DMS79 treated with DMSO at 0.1 percent for 48 hours (cell line): ENCODE measurements at places on chromosomes 2 and 18.
A peak's percentile ranks its signal among the peaks of the same experiment; 100 is the strongest.

DNA sequence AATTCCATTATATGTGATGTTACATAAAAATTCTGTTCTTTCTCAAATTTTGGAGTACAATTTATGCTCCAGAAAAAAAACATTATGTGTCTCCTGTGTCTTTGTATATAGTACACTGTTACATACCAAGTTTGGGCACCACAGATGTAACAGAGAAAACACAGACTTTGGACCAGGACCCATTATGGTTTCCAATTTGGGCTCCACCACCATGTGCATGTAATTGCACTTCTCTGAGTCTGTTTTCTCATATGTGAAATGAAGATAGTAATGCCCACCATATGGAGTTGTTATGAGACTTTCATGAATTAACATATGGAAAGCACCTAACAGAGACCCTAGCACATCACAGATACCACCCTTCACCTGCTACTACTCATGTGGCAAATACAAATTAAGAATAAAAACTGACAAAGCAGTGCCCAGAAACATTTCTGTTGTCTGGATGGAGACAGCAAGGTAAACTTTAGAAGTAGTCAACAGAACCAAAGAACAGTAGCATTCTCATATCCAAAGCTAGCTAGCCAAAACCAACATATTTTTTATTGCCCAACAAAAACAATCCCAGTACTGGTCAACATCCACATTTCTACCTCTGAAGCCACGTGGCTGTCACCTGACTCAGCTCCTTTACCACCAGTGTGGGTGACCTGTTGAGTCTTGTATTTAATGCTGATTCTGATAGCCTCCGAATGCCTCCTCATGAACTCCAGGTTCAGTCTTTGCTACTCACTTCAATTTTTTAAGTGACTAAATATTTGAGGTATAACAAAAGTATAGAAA, 42.9 kb downstream of the ANTXR1 start:
- no peak for DNase-seq

DNA sequence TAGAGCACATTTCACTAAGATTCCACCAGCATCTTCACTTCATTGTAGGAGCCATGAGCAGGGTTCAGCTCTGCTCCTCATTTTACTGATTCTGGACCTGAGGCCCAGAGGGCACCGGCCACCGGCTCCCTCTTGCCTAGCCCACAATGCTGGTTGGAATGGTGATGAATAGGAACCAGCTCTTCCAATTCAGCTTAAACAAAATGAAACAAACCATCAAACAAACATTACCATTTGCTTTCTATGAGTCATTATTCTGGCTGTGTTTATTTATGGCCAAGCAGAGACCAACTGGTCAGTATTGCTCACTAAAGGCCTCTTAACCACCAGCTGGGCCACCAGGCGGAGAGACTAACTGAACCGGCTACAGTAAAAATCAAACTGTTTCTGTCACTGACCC, 176.7 kb downstream of the MTX2 start:
- DNase-seq, result no peak

DNA sequence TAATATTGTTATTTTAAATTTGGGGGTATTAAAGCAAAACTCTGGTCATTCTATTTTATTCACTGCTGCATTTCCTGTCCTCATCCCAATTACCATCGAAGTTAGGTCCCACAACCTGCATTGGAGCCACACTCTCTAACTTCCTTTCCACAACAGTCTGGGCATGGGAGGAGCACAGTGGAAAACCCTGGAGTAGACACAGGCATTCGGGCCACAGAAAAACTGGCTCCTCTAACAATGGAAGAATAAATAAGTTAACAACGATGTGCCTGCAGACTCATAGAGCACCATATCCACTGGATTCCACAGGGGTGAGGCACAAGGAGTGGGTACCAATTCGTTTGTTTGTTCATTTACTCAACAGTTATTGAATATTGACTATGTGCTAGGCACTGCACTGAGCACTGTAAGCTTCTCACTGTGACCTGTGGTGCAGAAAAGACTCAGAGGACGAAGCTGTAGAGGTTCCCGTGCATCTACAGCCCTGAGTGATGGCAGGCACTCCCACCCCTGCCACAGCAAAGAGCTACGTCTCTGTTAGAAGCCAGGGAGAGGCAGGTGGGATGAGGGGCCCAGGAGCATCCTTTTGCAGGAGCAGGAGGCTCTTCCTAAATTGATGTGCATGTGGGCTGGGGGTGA, 154.2 kb upstream of the PGAP1 start:
- DNase-seq, result no peak

- DNase-seq, result no peak
These were observed 112.7 kb downstream of the SMAD2 start for GRCh38 chr18:47817795-47818077.

- DNase-seq, result peak; percentile 17
These were observed 17.4 kb upstream of the SAG start for GRCh38 chr2:233290051-233290845.

DNA sequence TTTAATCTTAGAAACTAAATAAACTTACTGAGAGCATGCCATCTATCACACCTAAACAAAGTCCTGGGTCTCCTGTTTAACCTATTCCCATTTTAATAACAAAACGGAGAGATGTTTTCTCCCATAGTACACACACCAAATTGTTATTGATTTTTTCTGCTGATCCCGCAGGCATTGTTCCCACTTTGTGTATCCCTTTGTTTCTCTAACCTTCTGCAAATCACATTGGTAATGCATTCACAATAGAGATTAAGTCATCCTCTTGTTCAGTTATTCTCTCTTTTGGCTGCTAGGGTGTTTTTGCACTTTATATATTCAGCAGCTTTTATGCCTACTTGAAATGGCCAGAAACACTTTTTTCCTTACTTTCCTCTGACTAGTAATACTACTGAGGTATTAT, 1071.9 kb upstream of the CDH2 start:
- no peak for DNase-seq

GRCh38 chr2:200373231-200373630, 66.7 kb downstream of the SPATS2L start:
- DNase-seq, result no peak

GRCh38 chr2:199128476-199129229, 329.1 kb downstream of the SATB2 start:
- no peak for DNase-seq

GRCh38 chr2:140185076-140185475, 1404.9 kb upstream of the NXPH2 start:
- no peak for DNase-seq

GRCh38 chr18:33914399-33914798, 310.3 kb downstream of the NOL4 start:
- no peak for DNase-seq

GRCh38 chr2:150165988-150166312, 321.5 kb downstream of the RND3 start:
- DNase-seq, result no peak
